ENCODE measurements at places on chromosomes 16 and 17.

- DNase-seq = no peak
Measured at GRCh38 chr17:59899099-59899498, 6.2 kb downstream of the RPS6KB1 start.

- DNase-seq = no peak
Measured at GRCh38 chr16:51455398-51455797, 304.3 kb upstream of the SALL1 start.

DNA sequence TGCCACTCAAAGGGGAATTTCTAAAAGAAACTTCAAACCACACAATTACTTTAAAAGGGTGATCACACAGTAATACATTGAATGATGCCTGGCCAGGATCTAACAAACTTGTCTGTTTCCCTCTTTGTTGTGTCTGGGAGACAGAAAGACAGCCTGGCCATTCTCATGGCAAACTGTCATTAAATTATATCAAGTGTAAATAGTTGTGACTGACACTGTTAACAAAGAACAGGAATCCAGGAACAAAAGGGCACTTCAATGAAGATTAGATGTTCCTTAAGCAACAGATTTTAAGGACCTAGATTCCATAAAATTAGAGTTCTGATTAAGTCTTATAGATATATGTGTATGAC lies 383.6 kb downstream of the KCNJ2 start:
- DNase-seq = no peak

DNA sequence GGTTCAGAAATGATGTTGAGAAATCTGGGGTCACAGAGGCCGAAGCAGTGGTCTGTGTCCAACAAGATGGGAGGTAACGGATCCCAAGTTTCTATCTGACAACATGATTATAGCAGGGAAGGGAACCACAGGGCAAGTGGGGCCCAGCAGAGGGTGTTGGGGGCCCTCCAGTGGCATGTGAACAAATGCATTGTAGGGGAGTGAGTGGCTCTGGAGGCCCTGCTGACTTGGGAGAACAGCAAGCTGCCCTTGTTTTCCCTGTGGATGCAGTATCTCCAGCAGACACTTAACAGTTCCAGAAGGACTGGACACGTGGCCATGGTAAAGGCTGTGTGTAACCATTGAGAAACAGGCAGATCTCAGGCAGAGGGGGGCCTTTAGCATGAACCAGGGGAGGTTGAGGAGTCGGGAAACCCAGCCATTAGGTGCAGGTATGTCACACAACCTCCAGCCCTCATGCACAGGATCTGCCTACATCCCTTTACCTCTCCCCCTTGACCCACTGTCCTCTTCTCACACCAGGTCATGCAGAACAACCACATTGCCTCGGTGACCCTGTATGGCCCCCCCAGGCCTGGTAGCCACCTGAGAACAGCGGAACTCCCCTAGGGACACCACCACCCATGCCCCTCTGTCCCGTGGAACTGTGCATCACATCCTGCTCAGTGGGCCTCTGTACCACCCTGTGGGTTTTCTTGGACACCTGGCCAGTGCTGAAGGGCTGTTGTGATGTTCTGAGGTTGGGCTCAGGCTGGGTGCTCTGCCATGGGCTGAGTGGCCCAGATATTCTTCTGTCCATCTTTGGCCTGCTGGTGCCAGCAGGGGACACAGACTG lies 4.1 kb downstream of the B3GNT9 start:
- DNase-seq = no peak

- no peak for DNase-seq
Measured at GRCh38 chr16:81537721-81538561, 93.3 kb downstream of the CMIP start.

All from stimulated activated CD4-positive, alpha-beta T cell treated with anti-CD3 and anti-CD28 coated beads, Interleukin-1b, Interleukin-23, amount 100 ng/mL, for 48 hours (primary cell).